ENCODE measurements at places on chromosomes 1 and 21.

DNA sequence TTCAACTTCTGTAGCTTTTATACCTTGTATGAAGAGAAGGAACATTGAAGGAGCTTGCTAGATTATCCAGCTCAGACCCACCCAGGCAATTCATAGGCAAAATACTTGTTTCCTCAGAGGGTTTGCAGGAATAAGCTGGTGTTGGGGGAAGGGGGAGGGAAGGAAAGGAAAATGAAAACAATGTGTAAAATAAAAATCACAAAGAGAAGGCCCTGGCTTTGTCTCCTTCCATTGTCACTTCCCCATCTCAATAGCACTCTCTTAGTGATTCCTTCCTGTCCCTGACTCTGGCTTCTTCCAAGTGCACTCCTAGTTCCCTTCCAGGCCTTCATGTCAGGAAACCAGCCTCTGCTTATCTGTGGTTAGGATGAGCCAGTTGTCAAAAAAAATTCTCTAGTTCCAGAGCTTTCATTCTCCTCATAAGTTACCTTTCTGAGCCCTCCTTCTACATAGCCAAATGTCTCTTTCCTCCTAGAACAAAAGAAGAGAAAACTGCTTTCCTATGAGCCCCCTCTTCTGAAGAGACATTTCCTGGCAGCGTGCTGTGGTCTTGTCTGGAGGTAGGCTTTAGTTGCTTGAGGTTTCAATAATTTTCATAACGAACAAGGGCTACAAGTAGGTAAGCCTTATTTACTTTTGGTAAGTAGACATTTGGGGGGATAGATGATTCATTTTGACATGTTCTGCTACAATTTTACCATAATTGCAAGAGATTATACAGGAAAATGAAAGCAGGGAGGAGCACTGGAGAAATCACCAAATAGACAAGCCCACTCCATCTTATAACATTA, 45.7 kb downstream of the FASLG start:
- DNase-seq, result no peak

DNA sequence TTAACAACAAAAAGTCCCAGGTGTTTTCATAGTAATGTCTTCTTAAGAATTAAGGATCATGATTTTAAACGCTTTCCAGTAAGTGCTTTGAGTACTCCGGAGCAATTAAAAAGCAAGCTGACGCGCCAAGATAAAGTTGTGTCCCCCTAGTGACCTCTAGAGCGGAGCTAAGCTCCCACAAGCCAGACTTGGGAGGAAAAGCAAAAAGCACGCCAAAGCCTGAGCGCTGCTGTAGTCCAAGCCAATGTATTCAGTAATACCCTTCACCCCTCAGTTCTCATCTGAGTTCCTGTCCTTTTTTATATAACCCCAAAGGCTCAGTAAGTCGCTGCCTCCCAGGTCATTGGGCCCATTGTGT, 3.5 kb upstream of the SLC44A5 start:
- DNase-seq, result no peak

DNA sequence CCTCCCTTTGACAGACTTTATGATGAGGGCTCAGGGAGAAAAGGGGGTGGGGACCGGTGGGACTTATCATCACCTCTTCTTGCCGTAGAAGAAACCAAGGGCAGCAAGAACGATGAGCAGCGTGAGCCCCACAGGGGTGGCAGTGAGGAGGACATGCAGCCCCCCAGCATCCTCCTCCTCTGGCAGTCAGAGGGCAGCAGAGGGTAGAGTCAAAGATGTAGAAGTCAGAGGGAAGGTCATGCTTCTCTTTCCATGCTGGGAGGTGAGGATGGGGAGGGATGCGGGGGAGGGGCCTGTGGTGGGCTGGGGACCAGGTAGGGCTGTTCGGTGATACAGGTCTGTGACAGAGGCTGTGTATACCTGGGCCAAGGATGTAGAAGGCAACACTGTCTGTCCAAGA, 14.8 kb downstream of the INSRR start:
- DNase-seq, result no peak

- no peak for DNase-seq
Observed at GRCh38 chr1:162389971-162390370, 8.4 kb downstream of the C1orf226 start.

GRCh38 chr1:89001510-89001909, 9.1 kb upstream of the KYAT3 start:
- DNase-seq, result no peak

DNA sequence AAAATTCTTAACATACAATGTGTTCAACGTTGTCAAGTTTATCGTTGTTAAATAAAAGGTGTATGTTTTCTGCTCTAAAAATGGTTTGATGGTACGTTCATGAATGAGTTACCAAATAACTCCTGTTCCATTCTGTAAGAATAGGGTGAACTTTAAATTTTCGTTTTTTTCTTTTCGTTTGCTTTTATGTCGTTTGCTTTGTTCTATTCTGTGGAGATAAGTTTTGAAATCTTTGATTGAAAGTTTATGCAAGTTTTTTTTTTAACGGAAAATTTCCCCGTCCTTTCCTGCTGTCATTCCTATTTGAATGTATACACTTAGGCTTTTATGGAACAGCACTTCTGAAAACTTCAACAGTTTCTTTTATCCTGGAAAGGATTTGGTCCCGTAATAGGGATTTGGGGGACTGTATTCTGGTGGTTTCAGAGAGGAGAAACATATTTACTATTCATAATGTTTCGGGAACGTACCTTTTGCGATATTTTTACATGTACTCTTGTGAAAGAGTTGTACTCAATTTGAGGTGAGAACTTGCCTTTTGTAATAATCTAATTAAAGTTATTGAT, 1.7 kb downstream of the DR1 start:
- DNase-seq, result no peak

DNA sequence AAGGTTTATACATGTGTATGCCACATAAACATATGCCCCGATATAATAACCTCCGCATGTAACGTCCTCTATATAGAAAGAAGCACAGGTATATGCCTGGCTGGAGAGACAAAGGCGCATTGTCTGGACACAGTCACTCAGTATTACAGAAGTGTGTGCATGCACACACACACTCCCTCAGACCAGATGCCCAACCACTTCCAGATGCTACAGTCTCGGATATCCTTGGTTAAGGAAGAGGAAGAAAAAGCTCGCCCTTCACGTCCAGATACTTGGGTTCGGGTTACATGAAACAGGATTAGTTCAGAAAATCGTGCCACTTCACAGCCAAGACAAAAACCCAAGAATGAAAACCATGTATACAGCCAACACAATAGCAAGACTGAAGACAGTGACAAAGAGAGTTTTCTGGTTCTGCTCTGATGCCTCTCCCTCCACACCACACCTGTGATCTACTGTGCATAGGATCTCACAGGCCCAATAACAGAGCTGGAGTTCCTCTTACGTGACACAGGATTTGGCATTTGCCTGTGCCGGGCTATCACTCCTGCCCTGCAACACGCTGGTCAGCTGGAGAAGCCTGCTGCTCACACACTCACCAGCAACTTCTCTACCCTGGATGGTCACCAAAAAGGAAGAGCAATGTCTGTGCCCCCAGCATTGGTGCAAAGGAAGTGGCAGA, 75.0 kb downstream of the SSBP3 start:
- DNase-seq, result no peak

GRCh38 chr1:5394111-5394510, 598.1 kb downstream of the NPHP4 start:
- no peak for DNase-seq

GRCh38 chr1:245370905-245371581, 216.3 kb downstream of the KIF26B start:
- DNase-seq, result no peak

- no peak for DNase-seq
Observed at GRCh38 chr1:167650269-167651160, 20.5 kb downstream of the RCSD1 start.

DNA sequence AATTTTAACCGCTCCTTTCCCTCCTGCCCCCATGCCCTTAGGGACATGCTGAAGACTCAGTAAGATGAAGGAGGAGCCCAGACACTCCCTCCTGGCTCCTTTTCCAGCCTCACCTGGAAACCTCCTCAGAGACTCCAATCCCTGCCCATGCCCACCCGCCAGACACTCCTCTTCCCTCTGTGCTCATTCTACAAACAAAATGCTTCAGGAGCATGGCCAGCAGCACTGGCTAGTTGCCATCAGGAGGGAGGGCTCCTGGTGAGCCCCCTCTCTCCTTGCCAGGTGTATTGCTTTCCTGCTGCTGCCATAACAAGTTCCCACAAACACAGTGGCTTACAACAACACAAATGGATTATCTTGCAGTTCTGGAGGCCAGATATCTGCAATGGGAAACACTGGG, 126.1 kb downstream of the PSMG1 start:
- no peak for DNase-seq

GRCh38 chr1:218304281-218305039, 19.4 kb downstream of the RRP15 start:
- DNase-seq, result no peak

- no peak for DNase-seq
Observed at GRCh38 chr1:200182701-200183100, 155.2 kb downstream of the NR5A2 start.

GRCh38 chr21:27505516-27505915, 538.6 kb upstream of the ADAMTS5 start:
- DNase-seq, result no peak

DNA sequence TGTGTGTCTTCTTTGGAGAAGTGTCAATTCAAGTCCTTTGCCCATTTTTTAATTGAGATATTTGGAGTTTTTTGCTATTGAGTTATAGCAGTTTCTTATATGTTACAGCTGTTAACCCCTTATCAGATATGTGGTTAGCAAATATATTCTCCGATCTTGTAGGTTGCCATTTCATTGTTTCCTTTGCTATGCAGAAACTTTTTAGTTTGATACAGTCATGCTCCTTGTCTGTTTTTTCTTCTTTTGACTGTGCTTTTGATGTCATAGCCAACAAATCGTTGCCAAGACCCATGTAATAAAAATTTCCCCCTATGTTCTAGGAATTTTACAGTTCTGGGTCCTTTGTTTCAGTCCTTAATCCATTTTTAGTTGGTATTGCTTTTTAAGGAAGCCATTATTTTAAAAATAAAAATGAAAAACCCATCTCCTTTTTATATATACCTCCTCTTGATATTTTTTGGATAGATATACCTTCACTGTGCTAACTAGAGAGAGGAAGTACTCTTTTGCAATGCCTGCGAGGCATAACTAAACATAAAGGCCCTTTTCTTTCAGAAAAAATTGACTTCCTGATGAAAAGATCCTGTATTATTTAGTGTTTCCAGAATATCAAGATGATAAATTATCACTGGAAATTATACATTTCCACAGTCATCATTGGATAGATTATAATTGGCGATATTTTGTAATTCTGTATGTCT, 127.8 kb downstream of the HS2ST1 start:
- no peak for DNase-seq

DNA sequence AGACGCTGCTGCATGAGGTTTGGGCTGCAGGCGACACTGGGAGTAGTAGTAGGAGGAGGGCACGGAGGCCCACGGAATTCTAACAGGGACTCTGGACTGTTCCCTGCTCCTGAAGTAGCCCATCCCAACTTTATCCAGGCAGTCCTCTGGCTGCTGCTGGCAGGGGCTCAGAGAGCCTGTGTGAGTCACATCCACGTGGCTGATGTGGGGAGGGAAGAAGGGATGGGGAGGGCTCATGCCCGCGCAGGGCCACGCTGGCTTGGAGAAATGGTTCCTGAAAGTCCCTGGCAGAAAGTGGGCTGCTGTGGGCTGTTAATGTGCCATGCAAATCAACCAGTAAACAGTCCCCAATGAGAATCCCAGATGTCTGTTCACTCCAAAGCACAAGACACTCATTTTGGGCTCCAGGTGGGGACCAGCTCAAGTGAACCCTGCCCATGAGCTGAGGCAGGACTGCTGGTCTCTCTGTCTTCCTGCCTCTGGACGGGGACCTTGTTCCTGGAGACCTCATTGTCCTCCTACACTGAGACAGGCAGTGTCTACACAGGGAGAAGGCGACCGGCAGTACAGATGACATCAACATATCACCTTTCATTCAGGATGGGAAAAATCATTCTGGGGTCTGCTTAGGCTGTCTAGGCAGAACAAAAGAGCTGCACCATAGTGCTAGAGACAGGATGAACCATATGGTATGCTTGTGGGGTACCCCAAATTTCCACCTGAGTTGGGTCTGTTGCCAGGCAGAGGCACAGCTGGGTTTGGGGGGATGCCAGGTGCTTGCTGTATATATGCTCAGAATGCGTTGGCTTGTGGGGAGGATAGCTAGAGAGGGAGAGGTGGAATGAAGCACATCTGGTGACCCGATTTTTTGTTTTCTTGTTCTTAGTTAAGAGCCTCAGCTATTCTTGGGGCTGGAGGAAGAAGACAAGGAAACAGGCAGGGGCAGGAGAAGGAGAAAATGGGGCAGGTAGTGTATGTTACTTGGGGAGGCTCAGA, 57.9 kb upstream of the FMOD start:
- no peak for DNase-seq

DNA sequence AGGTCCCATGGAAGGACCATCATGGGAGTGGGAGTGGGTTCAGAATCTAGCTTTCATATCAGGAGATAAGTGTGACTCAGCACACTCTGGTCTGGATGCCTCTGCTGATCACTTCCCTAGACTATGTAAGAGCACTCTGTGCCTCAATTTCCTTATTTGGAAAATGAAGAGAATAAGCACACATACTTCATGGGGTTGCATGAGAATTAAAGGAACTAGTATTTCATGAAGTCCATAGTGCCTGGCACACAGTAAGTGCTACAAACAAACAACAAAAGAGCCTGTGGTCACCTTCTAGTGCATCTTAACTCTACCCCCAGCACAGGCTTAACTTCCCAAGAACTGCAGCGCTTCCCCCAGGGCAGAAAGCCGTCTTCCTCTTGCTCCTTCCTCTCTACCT, 9.6 kb upstream of the IL20 start:
- DNase-seq, result no peak

- no peak for DNase-seq
Observed at GRCh38 chr1:160711602-160712311, at the start of gene CD48. TSS of gene CD48 (minus strand) at chr1:160711822. CDS start at chr1:160711763, 59 bp downstream.

DNA sequence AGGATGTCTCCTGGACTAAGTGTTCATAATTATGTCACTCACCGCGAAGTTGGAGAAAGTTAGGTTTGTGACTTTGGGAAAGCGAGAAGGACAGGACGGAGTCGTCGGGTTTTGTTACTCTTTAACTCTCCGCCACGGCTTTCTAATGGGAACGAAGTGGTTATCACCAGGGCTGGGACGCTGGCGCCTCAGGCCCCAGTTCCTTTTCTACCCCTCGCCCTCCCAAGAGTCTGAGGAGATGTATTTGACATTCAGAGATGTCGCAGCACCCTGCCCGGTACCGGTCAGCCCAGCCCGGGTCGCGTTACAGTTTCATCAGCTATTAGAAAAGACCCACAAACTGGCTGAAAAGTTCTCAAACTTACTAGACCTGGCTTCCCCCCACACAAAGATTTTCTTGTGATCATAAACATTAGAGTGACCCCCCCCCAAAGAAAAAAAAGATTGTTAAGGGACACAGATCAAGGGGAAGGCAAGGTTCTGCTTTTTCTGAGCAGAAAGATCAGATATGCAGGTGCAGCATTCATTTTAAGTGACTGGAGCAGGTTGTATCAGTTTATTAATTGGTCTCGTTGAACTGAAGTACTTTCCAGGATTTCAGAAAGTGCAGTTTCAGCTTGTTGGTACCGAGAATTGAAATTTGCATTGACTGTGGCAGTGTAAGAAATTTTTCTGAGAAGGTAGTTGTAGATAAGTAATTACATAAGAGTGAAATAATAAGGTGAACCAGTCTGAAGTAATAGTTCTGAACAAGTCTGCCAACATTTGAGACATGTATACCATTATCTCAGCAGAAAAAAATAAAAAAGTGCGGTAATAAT, 859 bp upstream of the ZBTB18 start:
- peak; percentile 5 for DNase-seq

- DNase-seq, result no peak
Observed at GRCh38 chr1:240492832-240493440, 119.0 kb downstream of the GREM2 start.

GRCh38 chr1:10059342-10059718, 26.6 kb downstream of the UBE4B start:
- DNase-seq, result no peak

Data from SW 1271 (cell line).